Activated CD4-positive, alpha-beta T cell treated with anti-CD3 and anti-CD28 coated beads for 4 hours (primary cell): ENCODE measurements at places on chromosomes 7 and 10.

DNA sequence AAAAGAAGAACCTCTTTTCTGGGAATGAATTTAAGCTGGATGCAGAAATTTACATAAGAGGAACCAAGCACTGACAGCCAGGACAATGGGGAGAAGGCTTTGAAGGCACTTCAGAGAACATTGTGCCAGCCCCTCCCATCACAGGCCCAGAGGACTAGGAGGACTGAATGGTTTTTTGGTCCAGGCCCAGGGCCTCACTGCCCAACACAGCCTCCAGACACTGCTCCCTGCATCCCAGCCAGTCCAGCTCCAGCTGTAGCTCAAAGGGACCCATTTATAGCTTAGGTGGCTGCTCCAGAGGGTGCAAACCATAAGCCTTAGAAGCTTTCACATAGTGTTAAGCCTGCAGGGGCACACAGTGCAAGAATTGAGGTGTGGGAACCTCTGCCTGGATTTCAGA is 142.1 kb downstream of the DPY19L1 start:
- no peak for DNase-seq

DNA sequence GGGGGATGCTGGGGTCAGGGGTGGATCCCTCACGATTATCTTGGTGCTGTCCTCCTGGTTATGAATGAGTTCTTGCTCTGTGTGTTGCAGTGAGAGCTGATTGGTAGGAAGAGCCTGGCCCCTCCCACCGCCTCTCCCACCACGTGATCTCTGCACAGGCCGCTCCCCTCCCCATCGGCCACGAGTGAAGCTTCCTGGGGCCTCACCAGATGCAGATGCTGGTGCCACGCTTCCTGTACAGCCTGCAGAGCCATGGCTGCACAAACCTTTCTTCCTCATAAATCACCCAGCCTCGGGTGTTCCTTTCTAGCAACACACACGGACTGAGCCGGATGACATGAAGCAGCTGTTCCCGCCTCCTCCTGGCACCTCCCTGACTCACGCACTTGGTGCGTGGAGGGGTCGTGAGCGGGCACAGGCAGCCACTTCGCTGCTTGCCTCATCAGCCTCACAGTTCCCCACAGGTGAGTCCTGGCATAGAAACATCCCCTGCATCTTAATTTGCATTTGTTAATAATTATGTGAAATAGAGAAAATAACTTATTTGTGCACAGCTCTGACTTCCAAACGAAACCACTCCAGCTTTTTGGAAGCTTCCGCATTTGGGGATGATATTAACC is 210.8 kb downstream of the ADARB2 start:
- no peak for DNase-seq

GRCh38 chr7:83210479-83210878 is 47.8 kb upstream of the PCLO start:
- no peak for DNase-seq

DNA sequence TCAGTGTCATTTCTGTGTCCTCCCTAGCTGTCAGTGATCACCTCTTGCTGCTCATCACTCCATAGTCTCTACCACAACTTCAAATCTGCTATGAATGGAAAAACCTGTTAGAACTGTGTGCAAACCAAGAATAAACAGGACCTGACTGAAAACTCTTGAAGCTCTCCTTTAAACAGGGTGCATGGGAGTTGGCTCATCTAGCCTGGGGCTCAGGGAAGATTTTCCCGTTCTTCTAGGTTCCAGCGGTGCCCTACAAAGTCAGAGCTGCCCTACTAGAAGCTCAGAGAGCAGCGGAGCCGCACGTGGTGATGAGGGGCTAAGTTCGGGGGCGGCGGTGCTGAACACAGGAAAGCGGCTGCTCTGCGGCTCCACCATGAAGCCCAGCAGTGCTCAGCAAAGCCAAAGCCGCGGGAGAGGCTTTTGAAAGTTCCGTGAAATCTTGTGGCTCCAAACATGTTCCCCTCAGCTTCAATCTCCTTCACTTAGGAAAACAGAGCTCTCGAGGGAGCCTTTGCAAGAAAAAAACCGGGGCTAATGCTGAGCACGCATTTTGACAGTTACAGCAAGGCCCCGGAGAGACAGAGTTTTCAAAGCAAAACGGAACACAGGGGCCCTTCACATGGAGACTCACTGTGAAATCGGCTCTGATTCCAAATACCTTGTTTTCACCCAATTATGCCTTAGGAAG is 30.5 kb downstream of the RGS10 start:
- no peak for DNase-seq

DNA sequence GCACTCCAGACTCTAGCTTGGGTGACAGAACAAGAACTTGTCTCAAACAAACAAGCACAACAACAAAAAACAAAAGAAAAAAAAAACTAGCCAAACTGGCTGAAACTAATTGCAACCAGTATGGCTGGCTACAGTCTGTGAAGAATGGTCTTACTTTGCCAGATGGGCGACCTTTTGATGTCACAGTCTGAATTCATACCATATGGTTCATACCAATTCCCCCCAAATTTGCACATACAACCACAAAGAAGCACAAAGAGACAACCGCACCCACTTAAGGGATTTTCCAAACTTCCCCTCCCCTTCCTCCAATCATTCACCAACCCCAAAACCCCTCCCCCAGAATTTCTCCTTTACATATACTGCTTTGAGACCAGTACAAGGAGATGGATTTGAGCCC is 114.2 kb downstream of the SPAG6 start:
- no peak for DNase-seq

DNA sequence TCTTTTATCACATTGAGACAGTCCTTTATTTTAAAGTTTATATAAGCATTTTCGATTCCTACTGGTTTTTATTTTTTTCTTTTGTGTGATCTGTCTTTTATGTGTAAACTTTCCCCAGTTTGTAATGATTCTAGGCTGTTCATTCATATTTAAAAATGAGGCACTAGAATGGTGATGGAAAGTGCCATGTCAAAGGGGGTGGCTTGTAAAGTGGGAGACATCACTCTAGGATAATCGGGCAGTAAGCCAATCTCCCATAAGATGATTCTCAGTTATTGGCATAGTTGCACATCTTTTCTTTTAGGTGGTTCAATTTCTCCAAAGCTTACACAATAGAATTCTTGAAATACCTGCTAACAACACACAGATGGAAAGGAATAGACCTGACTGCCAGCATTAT is 90.4 kb downstream of the ABCA13 start:
- no peak for DNase-seq

- DNase-seq = peak; percentile 18
Observed at GRCh38 chr10:96017191-96017687, 26.1 kb upstream of the CCNJ start.
